ENCODE measurements at places on chromosomes 2 and 18.

DNA sequence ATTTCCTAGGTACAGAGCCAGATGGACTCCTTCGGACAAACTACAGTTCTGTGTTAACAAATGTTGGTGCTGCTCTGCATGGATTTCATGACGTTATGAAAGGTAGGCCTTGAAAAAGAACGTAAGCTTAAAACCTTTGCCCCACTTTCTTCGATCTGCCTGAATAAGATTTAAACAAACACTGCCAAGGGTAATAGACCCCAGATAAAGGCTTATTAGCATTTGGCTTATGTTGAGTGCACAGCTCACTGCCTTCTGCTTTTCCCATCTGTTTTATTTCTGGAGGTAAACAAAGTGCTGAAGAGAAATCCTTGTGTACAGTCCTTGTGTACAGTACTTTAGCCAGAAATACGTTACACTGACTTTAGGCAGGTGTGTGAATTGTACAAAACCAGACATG, 50.0 kb upstream of the STON1 start:
- no peak for DNase-seq

DNA sequence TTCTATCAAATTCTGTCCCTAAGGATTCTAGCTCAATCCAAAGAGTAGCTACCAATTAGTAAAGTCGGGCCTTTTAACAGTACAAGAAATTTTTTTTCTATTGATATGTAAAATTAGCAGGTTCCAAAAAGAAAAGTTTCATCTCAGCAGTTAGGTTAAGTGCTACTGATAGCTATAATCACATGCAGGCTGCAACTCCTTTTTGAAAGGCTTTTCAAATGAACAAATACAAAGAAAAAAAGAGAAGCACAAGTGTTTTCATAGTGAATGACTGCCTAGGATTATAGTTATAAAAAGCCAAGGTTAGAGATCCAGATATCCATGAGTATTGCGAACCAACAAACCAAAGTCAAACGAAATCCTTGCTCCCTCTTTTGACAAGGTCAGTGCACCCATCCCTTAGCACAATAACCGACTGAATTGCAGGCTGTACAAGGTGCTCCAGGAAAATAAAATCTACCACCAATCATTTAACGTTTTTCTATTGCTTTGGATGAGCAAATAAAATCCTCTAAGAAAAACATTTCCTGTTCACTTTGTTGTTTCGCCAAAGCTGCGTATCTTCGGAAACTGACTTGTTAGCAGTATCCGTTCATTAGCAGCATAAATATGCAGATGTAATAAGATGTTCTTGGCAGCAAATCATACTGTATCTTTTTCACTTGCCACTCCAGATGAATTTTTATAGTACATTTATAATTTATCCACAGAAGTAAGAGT, 100.2 kb downstream of the SRBD1 start:
- DNase-seq, result no peak

GRCh38 chr2:77370511-77370910, 151.7 kb downstream of the LRRTM4 start:
- no peak for DNase-seq

DNA sequence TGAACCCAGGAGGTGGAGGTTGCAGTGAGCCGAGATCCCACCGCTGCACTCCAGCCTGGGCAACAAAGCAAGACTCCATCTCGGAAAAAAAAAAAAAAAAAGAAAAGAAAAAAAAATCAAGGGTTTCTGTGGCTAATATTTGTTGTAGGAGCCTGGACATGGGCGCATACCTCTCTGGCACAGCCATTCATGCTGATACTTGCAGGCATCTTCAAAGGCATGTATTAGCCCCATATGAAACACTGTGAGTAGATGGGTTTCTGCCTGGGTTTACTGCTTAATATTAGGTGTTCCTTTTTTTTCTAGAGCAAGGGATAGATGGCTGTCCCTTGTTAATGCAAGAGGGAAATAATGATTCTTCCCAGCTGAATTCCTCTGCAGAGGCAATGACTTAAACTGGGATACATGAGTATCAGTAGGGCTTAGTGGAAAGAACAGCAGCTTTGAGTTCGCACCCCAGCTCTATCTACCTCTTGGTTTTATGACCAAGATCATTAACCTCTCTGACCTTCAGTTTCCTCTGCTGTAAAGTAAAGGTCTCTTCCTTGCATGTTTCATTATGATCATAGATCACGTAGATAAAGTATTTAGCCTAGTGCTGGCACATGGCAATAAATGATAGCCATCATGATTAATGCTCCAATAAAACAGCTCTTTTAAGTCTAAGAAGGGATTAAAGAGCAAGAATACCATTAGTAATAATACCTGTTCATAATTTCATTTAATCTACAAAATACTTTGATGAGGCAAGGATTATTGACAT, 4.5 kb upstream of the ATL2 start:
- no peak for DNase-seq

DNA sequence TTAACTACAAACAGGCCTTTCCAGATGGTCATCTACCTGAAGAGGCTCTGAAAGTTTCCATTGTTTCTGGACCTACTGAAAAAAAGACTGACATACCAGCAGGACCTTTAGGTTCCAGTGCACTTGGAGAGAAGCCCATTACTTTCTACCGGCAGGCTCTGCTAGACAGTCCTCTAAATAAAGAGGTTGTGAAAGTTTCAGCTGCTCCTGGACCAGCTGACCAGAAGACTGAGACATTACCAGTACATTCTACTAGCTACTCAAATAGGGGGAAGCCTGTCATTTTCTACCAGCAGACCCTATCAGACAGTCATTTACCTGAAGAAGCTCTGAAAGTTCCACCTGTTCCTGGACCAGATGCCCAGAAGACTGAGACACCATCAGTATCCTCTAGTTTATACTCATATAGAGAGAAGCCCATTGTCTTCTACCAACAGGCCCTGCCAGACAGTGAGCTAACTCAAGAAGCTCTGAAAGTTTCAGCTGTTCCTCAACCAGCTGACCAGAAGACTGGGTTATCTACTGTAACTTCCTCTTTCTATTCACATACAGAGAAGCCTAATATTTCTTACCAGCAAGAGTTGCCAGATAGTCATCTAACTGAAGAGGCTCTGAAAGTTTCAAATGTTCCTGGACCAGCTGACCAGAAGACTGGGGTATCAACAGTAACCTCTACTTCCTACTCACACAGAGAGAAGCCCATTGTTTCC, 65.8 kb downstream of the ALMS1 start:
- no peak for DNase-seq

DNA sequence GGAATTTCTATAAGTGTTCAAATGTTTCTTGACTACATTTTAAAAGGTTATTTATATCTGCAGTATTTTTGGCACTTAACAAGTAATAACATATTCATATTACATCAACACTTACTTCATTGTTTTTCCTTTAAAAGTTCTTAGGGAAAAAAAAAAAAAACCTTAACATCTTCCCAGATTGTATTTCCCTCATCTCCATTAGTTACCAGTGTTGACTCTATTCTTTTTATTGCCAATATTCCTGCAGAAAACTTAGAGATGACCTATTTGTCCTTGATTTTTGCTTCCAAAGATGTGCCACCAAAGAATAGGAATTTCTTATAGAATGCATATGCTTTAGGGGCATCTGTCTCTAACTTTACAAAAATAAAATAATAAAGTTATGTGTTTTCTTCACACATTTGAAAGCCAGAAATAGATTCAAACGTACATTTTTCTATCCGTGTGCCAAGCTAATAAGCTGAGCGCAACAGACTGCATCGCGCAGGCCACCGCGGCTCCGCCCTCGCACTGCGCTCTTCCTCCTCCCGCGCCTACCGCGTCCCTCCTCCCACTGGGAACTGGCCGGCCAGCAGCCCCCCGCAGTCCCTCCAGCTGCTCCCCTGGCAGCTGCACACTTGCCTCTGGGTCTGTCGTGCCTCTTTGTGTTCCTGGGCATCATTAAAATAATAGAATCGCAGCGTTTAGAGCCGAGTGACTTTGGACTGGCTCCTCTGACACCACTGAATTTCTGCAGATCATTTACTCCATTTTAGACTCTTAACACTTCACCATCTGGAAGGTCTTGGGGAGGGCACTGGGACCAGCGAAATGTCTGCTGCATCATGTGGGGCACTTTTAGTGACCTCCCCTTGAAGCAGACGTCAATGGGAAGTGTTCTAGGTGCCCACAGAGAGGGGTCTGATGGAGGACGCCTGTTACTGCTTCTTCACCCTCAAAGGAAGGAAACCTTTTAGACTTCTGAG, 21.2 kb upstream of the NAB1 start:
- DNase-seq, result peak; percentile 44

DNA sequence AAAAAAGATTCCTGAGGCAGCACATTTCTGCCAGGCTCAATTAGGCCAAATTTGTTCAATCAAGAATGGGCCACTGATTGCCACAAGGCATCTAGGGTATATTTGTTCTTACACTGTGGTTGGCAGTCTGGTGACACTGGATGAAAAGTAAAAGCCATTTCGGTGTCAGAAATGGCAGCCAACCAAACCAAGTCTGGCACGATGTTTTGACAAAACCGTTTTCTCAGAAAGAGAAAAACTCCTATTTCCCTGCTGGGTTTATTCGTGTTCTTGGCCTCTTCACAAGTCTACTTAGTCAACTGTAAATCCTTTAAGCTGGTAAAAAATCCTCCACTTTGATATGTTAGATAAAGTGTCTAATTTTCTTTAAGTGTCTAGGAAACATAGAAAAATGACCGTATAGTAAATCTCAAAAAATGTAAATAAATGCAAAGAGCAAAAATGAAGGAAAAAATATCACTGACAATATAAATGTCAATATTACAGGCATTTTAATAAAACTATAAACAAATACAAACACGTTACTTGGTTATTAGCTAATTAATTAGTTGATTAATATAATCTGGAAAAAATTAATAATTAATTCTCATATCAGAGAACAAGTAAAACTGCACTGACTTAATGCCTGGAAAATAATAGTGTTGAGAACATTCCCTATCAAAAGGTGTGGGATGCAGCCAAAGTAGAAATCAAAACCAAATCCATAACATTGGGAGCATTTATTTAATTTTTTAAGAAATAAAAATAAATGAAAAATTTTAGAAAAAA, 182.0 kb upstream of the ZNF804A start:
- no peak for DNase-seq

GRCh38 chr2:2046497-2046896, 284.6 kb downstream of the MYT1L start:
- DNase-seq, result no peak

GRCh38 chr2:151543876-151544275, 134.2 kb downstream of the RIF1 start:
- no peak for DNase-seq

DNA sequence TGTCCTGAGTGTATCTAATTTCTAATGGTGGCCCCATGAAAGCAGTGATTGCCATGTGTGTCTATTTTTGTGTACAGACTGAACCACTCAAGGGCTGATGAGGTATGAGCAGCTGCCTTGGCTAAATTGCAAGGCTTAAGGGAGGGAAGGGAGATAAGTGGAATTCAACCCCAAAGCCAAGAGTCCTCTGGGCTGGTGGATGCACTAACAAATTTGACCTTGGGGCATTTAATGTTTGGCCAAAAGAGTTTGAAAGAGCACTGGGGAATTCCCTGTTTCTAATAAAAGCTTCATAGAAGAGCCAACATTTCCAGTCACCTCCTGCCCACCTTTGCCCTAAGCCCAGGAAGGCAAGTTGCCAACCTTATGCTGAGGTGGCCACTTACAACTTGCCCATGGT, 172.1 kb downstream of the SETBP1 start:
- no peak for DNase-seq

- no peak for DNase-seq
Measured at GRCh38 chr2:142323206-142323605, 192.4 kb upstream of the LRP1B start.

DNA sequence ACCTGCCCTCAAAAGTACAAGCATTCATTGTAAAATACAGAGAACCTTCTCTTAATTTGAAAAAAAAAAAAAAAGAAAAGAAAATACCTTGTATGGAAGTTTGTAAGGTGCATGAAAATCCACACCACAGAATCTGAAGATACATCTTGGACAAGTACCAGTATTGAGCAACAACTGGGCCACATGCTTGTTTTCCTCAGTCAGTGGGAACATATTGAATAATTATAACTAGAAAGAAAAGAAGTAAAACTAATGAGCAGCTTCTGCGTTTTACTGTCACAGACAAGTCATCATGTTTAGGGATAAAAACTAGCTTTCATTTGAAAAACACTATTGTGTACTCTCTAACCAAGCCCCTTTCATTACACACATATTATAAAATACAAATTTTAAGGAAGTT, 5.8 kb upstream of the PEX13 start:
- DNase-seq, result no peak

GRCh38 chr2:31353179-31353578, 61.4 kb downstream of the XDH start:
- DNase-seq, result no peak

DNA sequence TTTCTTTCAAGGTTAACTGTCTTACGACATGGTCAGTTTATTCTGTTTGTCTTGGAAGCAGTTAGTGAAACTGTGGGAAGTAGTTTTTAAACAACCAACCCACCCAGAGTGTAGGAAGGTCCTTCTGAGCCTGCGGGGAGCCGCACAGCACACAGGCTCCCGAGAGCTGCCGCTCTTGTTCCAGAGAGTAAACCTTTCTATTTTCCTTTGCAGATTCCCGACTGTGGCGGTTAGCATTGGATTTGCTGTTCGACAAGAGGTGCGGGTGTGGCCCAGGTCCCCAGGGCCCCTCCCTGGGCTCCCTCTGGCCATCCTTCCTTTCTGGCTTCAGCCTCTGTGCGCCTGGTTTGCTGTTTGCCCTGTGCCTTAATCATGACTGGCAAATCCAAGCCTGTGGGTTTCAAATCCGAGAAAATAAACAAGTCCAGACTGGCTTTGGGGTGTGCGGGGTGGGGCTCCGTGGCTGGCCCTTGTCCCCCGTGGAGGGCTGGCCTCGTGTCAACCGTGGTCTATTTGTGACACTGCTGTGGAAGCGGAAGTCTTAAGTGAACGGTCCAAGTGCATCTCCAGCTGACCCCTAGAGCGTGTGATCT, 30.7 kb downstream of the IMPA2 start:
- DNase-seq, result peak; percentile 66

DNA sequence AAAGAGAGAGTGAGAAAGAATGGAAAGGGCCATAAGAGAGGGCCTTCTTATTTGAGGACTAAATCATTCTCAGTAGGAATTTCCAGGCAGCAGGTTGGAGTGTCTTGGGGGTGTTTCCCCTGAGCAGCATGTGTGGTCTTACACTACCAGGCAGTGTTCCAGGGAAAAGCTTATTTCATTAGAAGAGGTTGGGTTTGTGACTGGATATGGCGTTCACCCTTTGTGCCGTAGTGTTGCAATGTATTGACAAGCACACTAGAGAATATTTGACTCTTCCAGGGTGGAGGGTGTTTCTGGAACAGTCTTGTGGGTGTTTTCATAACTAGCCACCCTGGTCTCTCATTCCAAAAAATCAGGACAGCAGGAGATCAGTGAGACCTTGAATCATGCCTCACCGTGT, 105.5 kb downstream of the NRP2 start:
- DNase-seq, result no peak

- DNase-seq, result no peak
Measured at GRCh38 chr2:102453501-102453900, 19.5 kb upstream of the SLC9A4 start.

GRCh38 chr2:143284087-143284675, 155.0 kb downstream of the ARHGAP15 start:
- DNase-seq, result peak; percentile 14

- DNase-seq, result no peak
Measured at GRCh38 chr18:59272221-59272888, 899 bp downstream of the RAX start.
